Activated CD4-positive, alpha-beta memory T cell treated with anti-CD3 and anti-CD28 coated beads for 36 hours (primary cell): ENCODE measurements at places on chromosomes 5 and 9. TPM values are rescaled to one million over a fixed set of nuclear protein-coding genes. Genes with fewer than 3 reads are reported as not detected.

The BTNL3 gene
- total RNA-seq: not detected

The SLC1A1 gene
- not detected for total RNA-seq

DNA sequence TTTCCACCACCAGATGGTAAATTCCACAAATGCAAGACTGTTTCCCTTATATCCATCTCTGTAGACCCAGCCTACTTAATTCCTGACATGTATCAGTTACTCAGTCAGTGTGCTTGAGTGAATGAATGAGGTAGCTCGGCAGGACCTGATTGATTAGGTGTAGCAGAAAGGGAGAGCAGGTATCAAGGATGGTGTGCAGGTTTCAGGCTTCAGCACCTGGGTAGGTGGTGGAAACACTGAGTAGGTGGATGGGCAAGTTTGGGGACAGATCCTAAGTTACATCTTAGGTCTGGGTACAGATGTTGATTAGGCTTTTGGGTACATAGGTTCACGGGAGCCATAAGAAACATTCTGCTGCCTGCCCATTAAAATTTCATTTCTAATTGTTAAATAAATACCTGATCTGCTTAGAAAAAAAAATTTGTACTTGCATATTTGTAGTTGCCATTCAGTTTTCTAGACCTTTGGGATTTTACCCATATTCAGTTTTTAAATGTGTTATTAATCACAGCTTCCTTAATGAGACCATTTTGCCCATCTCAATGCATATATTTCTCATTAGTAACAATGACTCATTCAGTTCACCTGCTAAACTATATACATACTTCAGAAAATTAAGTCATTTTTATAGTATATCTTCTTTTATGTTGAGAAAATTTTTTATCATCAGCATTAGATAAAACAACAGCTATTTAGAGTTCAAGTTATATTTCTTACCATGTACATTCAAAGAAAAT lies 111.8 kb downstream of the INIP start:
- no peak overlapping the region for H3K27ac ChIP-seq
- H3K4me3 ChIP-seq: no peak overlapping the region
- no peak for DNase-seq

The DIPK1B gene
- total RNA-seq: not detected

DNA sequence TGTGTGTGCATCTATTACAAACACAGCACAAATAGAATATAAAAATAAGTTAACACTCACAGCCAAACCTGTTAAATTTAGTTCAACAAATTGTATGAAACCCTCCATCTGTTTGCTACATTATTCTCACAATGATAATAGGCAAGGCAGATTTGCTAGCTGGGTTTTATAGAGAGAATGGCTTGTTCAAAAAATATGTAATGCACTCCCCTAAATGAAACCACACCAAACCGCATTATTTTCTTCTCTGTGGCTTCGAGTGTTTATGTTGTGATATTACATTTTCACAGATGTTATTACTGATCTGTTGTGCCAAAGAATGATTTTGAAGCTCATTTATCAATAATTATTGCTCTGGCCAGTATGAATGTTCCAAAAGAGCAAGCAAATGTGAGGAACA lies 92.9 kb downstream of the SPATA31D1 start:
- H3K4me3 ChIP-seq: no peak overlapping the region
- DNase-seq: no peak
- H3K27me3 ChIP-seq: no peaks in the 10 kb centered on the region
- no peaks in the 10 kb centered on the region for H3K36me3 ChIP-seq
- H3K27ac ChIP-seq: no peak overlapping the region

DNA sequence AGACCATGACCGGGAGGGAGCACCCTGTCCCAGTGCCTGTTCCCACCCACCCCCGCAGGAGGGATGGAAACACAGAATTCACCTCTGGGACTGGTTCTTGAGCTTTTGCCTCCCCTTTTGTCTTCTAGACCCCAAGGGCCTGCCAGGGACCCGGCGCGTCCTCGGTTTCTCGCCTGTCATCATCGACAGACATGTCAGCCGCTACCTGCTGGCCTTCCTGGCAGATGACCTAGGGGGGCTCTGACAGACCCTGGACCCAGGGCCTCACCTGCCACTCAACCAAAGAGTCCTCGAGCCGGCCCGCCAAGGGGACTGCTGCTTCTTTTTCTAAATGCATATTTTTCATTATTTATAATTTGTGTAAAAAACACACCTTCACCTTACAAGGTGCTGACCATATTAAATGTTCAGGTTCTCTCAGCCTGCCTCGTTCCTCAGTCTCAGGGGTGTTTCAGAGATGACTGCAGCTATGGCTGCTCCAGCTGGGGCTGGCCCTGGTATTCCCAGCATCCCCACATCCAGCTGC lies 16.9 kb downstream of the CARD19 start:
- no peak for DNase-seq
- peaks cover 12% of the 10 kb centered on the region for H3K36me3 ChIP-seq
- peaks cover 20% of the 10 kb centered on the region for H3K4me1 ChIP-seq
- no peak overlapping the region for H3K27ac ChIP-seq
- H3K27me3 ChIP-seq: no peaks in the 10 kb centered on the region
- no peak overlapping the region for H3K4me3 ChIP-seq

The TAS2R1 gene
- not detected for total RNA-seq

- H3K36me3 ChIP-seq: no peaks in the 10 kb centered on the region
- no peak overlapping the region for H3K27ac ChIP-seq
- no peaks in the 10 kb centered on the region for H3K4me1 ChIP-seq
Observed at GRCh38 chr5:2251751-2252150, 369.0 kb upstream of the IRX4 start.

DNA sequence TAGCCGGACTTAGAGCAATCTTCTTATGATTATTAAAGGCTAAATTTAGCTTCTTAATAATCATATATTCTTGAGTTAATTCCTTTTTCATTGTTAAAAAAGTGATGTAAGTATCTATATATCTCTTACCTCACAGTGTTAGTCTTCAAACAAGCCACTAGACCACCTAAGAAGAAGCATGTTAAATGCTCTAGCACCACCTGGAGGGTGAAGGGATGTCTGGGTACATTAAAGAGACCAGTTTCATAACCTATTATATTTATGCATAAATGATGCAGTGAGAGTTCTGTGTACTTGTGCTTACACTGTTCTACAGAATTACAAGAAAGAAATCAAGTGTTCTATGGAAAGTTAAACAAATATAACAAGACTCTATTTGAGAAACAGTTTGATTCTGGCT lies 55.9 kb upstream of the SLCO6A1 start:
- H3K27me3 ChIP-seq: peaks cover 3% of the 10 kb centered on the region
- no peak for DNase-seq
- H3K4me3 ChIP-seq: no peak overlapping the region
- no peaks in the 10 kb centered on the region for H3K4me1 ChIP-seq
- no peaks in the 10 kb centered on the region for H3K36me3 ChIP-seq

GRCh38 chr9:98922721-98923435 lies 20.8 kb upstream of the COL15A1 start:
- no peaks in the 10 kb centered on the region for H3K36me3 ChIP-seq
- no peaks in the 10 kb centered on the region for H3K4me1 ChIP-seq

- H3K27ac ChIP-seq: no peak overlapping the region
- no peaks in the 10 kb centered on the region for H3K36me3 ChIP-seq
- no peak for DNase-seq
- H3K4me3 ChIP-seq: no peak overlapping the region
- no peaks in the 10 kb centered on the region for H3K27me3 ChIP-seq
Observed at GRCh38 chr9:117528225-117528624, 113.4 kb upstream of the ASTN2 start.
